ENCODE measurements at places on chromosomes 13 and 19.
A peak's percentile ranks its signal among the peaks of the same experiment; 100 is the strongest.

DNA sequence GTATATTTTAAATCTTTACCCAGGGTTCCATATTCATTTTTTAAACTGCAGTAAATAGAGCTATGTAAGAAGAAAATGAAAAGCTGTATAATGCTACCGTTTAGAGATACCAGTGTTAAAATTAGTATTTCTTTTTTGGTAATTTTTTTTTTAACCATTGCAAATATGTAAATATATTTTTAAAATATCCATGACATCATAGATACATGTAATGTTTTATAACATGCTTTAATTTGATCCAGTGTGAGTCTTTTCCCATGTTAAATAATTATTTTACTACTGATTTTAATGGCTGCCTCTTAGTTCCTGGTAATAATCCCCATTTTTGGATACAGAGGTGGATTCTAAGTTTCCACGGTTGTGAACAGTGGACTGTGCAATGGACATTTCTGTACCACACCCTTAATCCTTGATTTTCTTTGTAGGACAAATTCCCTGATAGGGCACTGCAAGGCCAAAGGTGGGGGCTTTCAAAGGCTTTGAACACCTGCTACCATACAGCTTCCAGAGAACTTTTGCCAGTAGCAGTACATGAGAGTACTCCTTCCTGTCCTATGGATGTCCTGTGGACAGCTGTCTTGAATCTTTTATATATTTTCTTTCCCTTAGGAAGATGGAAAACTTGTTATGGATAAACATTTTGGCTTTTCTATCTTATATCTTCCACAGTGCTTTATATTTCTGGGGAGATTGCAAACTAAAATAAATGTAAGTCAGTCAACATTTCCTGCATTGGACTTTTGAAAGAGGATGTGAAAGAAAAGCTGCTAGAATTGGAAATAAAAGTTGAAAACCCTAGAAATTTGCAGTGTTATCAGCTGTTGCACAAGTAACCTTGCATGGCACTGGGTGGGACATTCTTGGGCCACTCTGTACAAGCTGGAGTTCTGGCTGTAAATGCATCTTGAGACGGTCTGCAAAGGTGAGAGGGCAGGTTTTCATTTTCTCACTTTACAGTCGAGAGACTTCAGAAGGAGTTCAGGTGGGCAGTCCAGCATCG is 46.8 kb downstream of the ARHGEF7 start:
- no peak for DNase-seq

DNA sequence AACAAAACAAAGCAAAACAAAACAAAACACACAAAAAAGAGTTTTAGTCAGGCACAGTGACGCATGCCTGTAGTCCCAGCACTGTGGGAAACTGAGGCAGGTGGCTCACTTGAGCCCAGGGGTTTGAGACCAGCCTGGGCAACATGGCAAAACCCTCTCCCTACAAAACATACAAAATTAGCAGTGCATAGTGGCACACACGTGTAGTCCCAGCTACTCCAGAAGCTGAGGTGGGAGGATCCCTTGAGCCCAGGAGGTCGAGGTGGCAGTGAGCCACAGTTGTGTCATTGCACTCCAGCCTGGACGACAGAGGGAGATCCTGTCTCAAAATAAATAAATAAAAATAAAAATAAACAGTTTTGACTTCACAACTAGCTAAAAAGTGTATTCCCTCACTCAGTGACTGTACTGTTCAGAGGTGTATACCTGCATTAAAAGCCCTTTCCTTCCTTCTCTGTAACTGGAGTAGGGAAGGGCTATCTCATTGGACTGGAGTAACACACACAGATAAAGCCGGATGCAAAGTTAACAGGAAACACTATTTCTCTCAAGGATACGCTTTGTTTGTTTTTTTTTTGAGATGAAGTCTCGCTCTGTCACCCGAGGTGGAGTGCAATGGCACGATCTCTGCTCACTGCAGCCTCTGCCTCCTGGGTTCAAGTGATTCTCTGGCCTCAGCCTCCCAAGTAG is 3.7 kb upstream of the BAX start:
- DNase-seq, result no peak

- no peak for DNase-seq
Measured at GRCh38 chr19:35977446-35978222, 17.4 kb upstream of the SDHAF1 start.

DNA sequence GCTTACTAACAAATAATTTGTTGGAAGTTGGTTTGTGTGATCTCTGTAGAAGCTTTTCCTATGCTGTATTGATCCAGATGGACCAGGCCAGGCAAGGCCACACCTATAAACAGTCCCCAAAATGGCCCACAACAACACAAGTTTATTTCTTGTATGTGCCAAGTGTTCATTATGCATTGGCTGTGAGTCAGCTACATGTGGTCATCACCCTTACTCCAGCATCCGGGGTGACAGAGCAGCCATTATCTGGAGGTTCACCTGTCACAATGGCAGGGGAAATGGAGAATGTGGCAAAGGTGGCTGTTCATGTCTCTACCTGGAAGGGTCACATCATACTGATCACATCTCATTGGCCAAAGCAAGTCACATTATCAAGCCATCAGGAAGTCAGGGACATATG is 164.3 kb downstream of the DCT start:
- no peak for DNase-seq

DNA sequence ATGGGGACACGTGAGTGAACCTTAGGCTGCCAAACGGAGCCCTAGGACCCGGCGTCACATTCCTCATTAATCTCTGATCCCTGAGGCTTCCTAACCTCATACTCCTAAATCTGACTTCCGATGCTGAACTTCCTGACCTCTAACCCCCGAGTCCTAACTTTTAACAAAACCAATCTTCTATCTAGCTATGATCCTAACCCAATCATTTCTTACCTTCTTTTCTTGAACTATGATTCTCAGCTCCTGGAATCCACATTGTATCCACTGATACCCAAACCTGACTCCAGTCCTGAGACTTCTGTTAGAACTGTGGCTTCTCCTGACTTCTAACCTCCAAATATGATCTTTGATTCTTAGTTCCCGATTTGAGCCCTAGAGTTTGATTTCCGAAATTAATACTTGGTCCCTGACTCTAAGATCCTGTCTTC is 447 bp downstream of the NFKBIB start:
- DNase-seq, result no peak

DNA sequence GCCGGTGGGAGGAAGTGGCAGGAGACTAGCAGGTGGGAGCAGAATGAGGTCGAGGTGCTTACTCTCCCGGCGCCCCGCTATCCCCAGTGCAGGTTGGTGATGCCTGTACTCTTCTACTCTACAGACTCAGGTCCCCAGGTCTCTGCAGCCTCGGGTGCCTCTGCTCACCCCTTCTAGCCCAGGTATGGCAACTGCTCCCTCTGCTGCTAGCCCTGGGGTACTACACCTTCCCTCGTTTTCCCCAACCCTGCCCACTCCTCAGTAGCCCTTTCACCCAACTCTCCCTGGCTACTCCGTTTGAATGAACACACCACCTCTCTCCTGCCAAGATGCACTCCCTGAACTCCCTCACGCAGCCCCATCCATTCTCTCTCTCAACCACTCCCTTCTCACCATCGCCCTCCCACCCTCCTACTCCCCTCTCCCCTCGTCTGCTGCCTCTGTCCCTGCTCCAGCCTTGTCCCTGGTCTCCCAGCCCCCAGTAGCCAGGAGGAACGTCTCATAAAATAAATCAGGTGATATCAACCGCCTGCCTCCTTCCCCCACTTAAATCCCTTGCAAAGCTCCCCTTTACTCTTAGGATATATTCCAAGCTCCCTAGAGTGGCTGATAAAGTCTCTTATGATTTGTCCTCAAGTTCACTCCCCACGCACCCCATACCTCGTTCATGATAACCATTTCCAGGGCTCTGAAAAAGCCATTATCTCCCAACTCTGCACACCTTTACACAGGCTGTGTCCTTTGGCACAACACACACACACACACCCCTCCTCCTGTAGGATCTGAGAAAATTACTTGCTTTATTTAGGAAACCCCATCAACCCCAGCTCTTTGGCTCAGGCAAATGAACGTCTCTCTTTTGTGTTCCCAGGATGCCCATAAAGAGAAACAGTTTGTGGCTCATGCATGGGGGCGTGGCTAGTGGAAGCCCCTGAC is 8.2 kb upstream of the MEIS3 start:
- peak; percentile 31 for DNase-seq

DNA sequence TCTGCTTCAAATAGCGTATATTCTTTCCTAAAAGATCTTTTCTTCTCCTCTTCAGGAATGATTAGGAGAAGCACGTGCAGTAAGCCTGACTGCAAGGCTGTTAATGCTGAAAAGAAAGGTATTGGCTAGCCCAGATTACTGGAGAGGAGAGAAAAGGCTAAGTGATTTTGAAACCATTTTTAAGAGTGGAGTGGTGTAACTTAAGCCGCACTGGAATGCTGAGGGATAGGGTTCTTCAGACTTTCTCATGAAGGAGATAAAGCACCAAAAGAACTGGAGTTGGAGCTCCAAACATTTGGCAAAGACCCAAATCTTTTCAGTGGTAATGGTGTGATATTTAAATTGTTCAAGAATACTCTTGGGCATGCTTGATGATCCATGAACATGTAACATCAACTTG is 388.3 kb downstream of the COG6 start:
- DNase-seq, result no peak

DNA sequence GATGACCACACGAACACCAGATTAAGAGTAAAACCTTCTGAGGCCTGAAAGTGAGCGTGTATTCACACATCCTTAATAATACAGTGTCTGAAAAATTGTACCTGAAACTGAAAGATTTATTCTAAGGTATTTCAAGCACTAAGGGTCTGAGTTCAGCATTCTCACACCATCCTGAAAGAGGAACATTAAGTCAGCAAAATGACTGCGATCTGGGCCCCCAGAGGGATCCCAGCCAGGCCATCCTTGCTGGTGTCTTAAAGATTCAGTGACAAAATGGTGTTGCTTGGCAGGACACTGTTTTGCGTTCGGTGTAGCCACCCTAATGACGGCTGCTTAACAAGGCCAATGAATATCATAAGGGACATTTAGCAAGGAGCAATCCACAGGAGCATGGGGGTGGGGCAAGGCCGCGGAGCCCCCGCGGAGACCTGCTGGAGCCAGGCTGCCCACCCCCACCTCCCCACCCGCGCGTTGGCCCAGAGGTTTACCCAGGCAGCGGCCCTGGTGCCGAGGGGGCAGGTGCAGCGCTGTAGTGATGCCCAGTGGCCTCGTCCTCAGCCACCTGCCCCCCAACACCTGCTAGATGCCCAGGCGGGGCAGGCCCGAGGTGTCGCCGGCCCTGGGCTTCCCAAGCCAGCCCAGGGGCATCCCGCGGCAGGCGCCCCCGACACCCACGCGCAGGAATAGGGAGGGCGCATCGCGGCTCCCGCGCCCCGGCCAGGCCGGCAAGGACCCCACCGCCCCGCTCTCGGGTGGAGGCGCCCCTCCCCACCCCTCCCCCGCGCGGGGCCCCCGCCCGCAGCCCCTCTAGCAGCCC is 742 bp downstream of the NALCN start:
- DNase-seq, result peak; percentile 53

DNA sequence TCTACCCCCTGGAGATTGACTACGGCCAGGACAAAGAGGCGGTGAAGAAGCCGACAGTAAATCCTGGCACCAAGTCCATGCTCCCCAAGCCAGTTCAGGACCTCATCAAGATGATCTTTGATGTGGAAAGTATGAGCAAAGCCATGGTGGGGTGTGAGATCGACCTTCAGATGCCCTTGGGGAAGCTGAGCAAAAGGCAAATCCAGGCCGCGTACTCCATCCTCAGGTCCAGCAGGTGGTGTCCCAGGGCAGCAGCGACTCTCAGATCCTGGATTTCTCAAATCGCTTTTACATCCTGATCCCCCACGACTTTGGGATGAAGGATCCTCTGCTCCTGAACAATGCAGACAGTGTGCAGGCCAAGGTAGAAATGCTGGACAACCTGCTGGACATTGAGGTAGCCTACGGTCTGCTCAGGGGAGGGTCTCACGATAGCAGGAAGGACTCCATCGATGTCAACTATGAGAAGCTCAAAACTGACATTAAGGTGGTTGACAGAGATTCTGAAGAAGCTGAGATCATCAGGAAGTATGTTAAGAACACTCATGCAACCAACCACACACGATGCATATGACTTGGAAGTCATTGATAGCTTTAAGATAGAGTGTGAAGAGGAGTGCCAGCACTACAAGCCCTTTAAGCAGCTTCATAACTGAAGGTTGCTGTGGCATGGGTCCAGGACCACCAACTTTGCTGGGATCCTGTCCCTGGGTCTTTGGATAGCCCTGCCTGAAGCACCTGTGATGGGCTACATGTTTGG is 24.0 kb upstream of the ANKRD10 start:
- DNase-seq, result no peak

- no peak for DNase-seq
Measured at GRCh38 chr19:10817291-10818038, 18.5 kb downstream of the TMED1 start.

DNA sequence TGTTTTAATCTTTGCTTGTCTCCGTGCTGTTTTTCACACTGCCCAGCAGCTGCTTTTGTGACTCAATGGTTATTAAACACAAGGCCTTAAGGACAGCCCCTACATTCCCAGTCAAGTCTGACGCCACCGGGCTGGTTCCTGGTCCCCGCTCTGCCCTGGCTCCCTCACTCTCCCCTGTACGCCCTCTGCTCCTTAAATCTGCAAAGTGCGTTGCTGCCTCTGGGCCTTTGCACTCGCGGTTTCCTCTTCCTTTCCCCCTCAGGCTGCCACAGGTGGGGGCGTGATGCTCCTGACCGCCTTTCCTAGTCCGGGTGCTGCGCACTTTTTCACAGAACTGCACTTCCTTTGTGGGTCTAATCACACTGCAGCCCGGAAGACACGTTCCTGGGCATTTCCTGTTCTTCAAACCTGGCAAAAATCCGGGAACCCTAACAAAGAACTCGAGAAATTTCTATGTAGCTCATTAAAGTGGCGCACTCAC is 25.6 kb downstream of the NOSIP start:
- no peak for DNase-seq

GRCh38 chr13:78409172-78409571 is 194.2 kb downstream of the POU4F1 start:
- no peak for DNase-seq

GRCh38 chr19:50803633-50804419 is 13.6 kb downstream of the ACP4 start:
- DNase-seq, result no peak

DNA sequence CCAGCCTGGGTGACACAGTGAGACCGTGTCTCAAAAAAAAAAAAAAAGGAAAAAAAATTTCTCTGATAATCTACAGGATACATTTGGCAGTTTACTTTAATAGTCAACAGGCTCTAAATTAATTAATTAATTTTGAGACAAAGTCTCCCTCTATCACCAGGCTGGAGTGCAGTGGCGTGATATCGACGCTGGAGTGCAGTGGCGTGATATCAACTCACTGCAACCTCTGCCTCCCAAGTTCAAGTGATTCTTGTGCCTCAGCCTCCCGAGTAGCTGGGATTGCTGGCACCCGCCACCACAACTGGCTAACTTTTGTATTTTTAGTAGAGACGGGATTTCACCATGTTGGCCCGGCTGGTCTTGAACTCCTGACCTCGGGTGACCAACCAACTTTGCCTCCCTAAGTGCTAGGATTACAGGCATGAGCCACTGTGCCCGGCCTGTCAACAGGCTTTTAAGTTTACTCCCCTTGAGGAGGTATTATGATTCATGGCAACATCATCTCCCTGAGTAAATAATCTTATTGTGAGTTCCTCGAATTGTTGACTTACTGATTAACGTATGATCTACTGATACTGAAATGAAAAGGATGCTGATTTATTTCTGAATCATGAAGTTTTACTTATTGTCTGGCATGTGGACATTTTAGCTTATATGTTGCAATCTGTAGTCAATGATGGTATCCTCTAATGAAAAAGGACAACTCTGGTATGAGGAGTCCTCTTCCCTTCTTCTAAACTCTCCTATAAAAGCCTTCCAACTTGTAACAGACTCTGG is 21.3 kb upstream of the MTRF1 start:
- no peak for DNase-seq

Data from NCI-H1092 (cell line).